OCI-M1 (cell line): ENCODE measurements at places on chromosomes 6 and 20.

DNA sequence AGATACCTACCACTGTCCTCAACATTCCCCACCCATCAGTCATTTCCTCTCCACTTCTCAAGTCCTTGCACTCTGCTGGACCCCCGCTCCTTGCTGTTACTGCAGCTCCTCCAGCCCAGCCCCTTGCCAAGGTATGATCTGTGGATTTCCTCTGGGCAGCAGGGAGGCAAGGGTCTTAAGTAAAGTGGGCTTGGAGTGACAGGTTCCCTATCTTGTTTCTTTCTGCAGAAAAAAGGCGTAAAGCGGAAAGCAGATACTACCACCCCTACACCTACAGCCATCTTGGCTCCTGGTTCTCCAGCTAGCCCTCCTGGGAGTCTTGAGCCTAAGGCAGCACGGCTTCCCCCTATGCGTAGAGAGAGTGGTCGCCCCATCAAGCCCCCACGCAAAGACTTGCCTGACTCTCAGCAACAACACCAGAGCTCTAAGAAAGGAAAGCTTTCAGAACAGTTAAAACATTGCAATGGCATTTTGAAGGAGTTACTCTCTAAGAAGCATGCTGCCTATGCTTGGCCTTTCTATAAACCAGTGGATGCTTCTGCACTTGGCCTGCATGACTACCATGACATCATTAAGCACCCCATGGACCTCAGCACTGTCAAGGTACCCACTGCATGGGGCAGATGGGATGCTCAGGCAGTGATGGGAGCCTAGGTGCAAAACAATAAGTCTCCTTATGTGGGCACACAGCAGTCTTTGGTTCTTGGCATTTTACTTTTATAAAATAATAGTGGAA is 8.1 kb downstream of the BRD2 start:
- no peak for DNase-seq

DNA sequence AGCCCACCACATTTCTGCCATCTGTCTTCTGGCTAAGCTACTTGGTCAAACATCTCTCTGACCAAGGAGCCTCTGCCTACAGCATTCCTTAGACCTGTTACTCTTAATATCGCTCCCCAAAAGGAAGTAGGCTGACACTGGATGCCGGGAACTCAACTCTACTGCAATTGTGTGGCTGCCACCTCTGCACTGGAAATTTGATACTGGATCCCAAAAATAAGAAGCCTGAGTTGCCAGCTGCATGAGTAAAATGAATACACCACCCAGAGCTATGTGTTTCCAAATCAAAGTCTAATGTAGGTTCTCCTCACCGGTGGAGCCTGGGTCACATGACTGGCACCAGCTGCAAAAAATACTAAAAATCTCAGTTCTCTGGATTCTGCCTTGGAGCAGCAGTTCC is 36.9 kb downstream of the UNC5CL start:
- DNase-seq = no peak

DNA sequence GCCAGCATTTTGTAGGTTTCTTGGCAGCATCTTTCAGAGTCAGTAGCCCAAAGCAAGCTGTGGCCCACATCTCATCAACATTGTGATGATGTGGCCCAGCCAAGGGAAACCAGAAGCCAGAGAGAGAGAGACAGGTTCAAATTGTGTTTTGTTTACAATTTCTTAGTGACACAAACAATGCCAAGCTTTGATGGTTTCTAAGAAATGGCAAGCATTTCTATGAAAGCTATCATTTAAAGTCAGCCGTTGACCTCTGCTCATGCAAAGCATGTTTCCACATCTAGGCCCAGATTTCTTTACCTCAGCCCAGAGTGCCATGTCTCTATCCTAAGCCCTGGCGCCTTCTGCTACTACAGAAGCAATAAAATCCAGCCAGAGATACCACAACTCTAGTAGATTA is 32.9 kb downstream of the GCM1 start:
- DNase-seq = no peak

- DNase-seq = peak; percentile 20
These were observed 202.3 kb downstream of the TSHZ2 start for GRCh38 chr20:53174454-53174853.

- DNase-seq = peak; percentile 40
These were observed 27.1 kb upstream of the BEND6 start for GRCh38 chr6:56927538-56928453.

- no peak for DNase-seq
These were observed 72.3 kb upstream of the DST start for GRCh38 chr6:56714982-56715456.
